Activated B cell treated with CpG ODN at 0.5 μM for 24 hours (primary cell): ENCODE measurements at places on chromosomes 12 and 14.

GRCh38 chr14:29475641-29476040 lies 452.0 kb downstream of the PRKD1 start:
- no peak for DNase-seq

DNA sequence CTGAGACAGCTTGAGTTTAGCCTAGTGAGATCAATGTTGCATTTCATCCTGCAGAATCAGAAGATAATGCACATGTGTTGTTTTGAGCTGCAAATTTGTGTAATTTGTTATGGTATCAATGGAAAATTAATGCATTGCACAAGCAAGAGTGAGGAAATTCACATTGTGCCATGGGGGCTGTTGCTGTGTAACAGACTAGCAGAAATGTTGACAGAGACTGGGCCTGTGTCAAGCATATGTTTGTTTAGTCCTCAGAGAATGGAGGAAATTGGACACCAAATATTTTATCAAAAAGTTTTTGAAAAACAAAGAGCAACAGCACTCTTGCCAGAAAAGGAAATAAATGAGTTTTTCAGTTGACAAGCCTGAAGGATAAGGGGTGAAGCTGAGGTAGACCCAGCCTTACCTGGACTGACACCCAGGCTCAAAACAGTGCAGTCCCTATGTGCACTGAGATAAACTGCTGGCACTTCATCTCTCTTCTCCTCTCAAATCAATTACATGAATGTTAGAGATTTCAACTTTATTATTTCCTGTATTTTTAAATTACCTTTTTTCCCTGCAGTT lies 1150.0 kb downstream of the FSCB start:
- no peak for DNase-seq

DNA sequence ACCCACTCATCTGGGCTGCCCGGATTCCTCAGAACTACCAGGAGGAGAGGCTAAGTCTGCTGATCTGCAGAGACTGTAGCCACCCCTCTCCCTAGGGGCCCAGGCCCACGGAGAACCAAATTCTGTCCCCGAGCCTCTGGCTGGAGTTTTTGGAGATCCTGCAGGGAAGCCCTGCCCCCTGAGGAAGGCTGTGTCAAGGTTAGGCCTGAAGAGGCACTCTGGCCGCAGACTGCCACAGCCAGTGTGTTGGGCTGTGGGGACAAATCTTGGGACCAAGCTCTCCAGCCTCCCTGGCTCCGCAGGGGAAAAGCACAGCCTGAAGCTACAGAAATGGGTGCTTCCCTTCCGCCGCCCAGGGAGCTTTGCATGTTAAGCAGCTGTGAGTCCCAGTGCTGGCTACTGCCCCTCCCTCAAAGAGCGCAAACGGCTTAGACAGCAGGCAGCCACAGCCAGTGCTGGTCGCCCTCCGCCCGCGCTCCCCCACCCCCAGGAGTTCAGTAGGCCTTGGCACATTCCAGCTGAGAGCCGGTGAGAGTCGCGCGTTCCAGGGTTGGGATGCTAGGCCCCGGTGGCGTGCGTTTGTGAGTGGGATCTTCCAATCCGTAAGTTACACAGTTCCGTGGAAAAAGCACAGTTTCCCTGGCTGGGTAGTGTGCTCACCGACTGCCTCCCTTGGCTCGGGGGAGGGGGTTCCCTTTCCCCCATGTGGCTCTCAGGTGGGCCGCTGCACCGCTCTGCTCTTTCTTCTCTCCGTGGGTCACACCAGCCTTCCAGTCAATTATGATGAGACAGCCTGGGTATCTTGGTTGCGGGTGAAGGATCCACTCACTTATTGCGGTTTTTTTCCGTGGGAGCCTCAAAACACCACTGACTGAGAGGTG lies 13.2 kb downstream of the CLEC4E start:
- DNase-seq, result no peak

DNA sequence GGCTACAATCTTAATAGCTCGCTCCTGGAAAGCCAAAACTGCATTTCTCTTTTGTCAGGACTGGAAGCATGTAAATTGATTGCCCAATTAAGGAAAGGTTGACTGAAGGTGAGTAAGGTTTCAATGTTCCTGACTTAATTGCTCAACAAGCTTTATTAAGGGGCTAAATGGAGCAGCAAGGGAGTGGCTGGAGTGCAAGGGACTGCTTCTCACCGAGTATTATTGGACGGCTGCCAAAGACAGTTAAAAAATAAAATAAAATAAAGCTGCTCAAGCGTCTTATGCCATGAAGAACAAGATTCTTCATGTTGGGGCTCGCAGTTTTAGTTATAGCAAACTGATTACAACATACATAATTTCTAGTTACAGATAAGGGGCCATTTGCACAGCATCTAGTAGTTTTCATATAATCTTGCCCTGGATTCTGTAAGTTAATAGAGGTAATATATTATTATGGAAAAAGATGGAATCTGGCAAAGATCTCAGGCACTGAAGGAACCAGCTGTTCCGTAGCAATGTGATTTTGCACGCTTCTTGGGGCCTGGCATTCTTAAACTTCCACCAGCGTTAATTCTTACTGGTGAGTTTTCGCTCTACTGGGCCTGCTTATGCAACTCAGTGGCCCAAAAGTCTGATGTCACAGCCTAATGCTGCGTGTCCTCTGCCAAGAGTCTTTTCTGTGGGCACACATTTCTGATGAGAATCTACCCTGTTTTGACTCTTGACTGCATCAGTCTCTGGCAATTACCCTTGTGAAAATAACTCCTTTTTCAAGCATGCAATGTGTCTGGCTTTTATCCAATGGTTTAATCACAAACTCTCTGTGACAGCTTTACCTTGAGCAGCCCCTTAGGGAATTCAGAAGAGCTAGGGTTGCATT lies 108.5 kb downstream of the SLC38A1 start:
- no peak for DNase-seq

- no peak for DNase-seq
These were observed 68.8 kb downstream of the GALNT16 start for GRCh38 chr14:69328765-69329164.

GRCh38 chr12:1645819-1646218 lies 16.8 kb downstream of the WNT5B start:
- DNase-seq, result no peak
